ENCODE measurements at places on chromosomes 2 and 18. TPM values are rescaled to one million over a fixed set of nuclear protein-coding genes. Genes with fewer than 3 reads are reported as not detected.

DNA sequence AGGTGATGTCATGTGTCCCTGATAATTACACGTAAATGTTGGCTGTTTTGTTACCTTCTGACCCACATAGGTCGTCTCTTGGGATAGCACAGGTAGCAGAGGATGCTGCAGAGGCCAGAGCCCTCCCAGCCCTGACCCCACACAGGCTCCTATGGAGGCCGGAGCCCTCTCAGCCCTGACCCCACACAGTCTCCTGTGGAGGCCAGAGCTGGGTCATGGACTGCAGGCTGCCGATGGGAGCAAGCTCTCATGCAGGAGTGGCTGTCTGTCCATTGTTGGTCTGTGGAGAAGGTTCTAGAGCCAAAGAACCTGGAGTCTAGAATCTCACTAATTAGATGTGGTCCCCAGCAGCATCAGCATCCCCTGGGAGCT is 155.5 kb downstream of the LDLRAD4 start:
- H3K27me3 ChIP-seq, result no peaks in the 10 kb centered on the region
- no peaks in the 10 kb centered on the region for H3K36me3 ChIP-seq
- no peak overlapping the region for H3K27ac ChIP-seq
- H3K4me3 ChIP-seq, result no peak overlapping the region
- DNase-seq, result peak; percentile 3

- H3K4me1 ChIP-seq, result no peaks in the 10 kb centered on the region
- no peak for DNase-seq
- H3K27ac ChIP-seq, result no peak overlapping the region
- H3K36me3 ChIP-seq, result peaks cover 2% of the 10 kb centered on the region
These were observed 11.6 kb upstream of the RPRD1A start for GRCh38 chr18:36078751-36079529.

DNA sequence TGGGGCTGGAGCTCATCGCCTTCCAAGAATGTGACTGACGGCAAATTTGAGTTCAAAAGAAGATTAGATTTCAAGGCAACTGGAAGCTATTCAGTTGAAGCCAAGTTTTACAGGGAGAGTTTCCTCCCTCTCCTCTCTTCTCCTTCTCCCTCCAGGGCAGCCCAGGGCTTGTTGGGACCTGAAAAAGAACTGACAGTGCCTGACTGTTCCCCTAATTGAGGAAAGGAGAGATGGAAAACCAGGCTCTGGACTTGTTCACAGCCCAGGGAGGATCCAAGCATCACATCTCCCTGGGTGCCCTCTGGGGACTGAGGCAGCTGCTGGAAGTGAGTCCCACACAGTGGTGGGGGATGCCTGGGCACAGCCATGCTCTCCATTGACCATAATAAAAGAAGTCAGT is 88.1 kb downstream of the THNSL2 start:
- no peaks in the 10 kb centered on the region for H3K36me3 ChIP-seq
- no peak overlapping the region for H3K27ac ChIP-seq
- DNase-seq, result no peak

- DNase-seq, result no peak
- no peak overlapping the region for H3K4me3 ChIP-seq
- H3K27me3 ChIP-seq, result no peaks in the 10 kb centered on the region
- H3K27ac ChIP-seq, result no peak overlapping the region
These were observed 311.5 kb upstream of the SYT4 start for GRCh38 chr18:43588838-43589237.

GRCh38 chr2:8722986-8723385 is 41.1 kb downstream of the ID2 start:
- no peaks in the 10 kb centered on the region for H3K27me3 ChIP-seq
- H3K27ac ChIP-seq, result no peak overlapping the region
- DNase-seq, result no peak
- peaks cover 1% of the 10 kb centered on the region for H3K36me3 ChIP-seq

GRCh38 chr18:809985-810642 is 1.9 kb downstream of the YES1 start:
- peak overlapping the region; percentile 91 for H3K4me3 ChIP-seq
- H3K27me3 ChIP-seq, result no peaks in the 10 kb centered on the region
- peaks cover 4% of the 10 kb centered on the region for H3K36me3 ChIP-seq
- no peak overlapping the region for H3K27ac ChIP-seq

DNA sequence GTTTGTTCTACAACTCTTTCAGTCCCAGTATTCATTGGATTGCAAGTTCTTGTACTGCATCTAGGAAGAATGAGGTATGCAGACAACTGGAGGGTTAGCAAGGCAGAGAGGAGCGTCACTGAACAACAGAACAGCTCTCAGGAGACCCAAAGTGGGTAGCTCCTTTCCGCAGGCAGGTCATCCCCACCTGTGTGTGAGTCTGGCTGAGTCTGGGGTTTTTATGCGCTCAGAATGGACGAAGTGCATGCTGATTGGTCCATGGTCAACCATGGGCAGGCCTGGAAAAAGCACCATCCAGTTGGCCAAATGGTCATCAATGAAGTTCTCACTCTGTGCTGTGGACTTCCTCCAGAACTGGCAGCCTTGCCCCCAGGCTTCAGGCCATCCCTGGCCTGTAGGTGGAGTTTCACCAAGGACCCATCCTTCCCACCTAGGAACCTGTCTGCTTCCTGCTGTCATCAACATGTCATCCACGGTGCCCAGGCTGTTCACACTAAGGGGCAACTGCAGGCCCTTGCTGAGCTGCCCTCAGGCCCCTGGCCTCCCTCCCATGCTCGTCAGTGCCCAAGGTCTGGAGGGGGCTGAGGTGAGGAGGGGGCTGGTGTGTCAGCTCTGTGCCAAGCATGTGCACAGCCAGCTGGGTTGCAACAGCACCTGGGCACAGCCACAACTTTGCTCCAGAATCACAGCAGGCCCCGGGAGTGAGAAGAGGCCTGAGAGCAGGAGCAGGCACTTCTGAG is 11.1 kb upstream of the TFCP2L1 start:
- H3K4me3 ChIP-seq, result no peak overlapping the region
- H3K36me3 ChIP-seq, result no peaks in the 10 kb centered on the region
- peaks cover 7% of the 10 kb centered on the region for H3K27me3 ChIP-seq
- H3K27ac ChIP-seq, result no peak overlapping the region
- no peaks in the 10 kb centered on the region for H3K4me1 ChIP-seq
- no peak for DNase-seq

- no peak overlapping the region for H3K4me3 ChIP-seq
- no peak for DNase-seq
- H3K4me1 ChIP-seq, result peaks cover 7% of the 10 kb centered on the region
- no peaks in the 10 kb centered on the region for H3K36me3 ChIP-seq
These were observed 4.2 kb upstream of the CAPN14 start for GRCh38 chr2:31221544-31221943.

DNA sequence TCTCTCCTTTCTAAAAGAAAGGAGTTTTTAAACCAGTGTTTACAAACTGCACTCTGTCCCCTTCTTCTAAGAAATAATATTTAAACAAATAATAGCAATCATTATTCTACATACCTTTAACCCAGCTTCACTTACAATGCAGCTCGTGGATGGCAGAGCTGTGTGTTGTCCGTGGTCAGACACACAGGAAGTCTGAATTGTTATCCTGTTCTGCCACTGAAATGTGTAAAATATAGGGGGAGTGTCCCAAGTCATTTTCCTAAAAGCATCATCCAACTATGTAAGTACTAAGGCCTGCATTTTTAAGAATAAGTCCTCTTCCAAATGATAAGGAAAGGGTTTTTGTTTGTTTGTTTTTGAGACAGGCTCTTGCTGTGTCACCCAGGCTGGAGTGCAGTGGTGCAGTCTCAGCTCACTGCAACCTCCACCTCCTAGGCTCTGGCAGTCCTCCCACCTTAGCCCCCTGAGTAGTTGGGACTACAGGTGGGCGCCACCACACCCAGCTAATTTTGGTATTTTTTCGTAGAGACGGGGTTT is 2.7 kb upstream of the PPP4R1 start:
- no peak overlapping the region for H3K27ac ChIP-seq
- H3K36me3 ChIP-seq, result peaks cover under 1% of the 10 kb centered on the region
- H3K27me3 ChIP-seq, result no peaks in the 10 kb centered on the region
- DNase-seq, result no peak
- peaks cover 24% of the 10 kb centered on the region for H3K4me1 ChIP-seq
- H3K4me3 ChIP-seq, result no peak overlapping the region

DNA sequence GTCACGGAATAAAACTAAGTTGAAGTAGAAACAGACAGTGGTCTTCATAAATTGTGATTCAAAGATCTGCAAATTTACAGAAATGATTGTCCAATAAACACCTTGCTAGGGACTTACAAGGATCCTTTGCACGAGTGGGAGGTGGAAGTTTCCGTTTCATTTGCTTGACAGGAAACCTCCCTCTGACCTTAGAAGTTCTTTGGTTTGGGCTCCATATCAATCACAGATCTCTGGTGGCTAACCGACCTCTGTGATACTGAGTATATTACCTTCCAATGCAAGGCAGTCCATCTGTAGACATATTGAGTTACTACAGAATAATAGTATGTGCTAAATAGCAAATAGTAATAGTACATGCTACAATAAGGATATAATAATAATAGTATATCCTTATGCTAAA is 33.7 kb upstream of the RNF152 start:
- no peaks in the 10 kb centered on the region for H3K27me3 ChIP-seq
- DNase-seq, result peak; percentile 69
- peaks cover 30% of the 10 kb centered on the region for H3K4me1 ChIP-seq
- H3K36me3 ChIP-seq, result peaks cover 1% of the 10 kb centered on the region

DNA sequence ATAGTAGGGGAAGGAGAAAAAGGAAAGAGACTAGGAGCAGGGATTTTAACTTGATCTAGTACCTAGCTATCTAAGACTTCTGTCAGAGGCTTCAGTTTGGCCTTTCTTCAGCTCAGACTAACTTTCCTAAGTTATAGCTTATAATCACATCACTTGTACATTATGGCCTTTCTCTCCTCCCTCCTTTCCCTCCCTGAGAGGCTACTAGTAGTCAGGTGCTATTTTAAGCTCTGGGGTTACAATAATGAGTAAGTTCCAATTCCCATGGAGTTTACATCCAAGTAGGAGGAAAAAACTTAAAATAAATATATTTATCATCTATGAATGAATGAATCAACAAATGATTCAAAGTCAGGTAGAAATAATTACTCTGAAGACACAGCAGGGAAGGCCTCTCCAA is 90.8 kb upstream of the CDKL4 start:
- no peaks in the 10 kb centered on the region for H3K27me3 ChIP-seq
- no peak overlapping the region for H3K4me3 ChIP-seq
- DNase-seq, result no peak
- H3K4me1 ChIP-seq, result no peaks in the 10 kb centered on the region
- H3K36me3 ChIP-seq, result peaks cover 3% of the 10 kb centered on the region
- H3K27ac ChIP-seq, result no peak overlapping the region

GRCh38 chr2:158693476-158693875 is 101.6 kb upstream of the DAPL1 start:
- DNase-seq, result no peak
- no peaks in the 10 kb centered on the region for H3K4me1 ChIP-seq
- peaks cover 15% of the 10 kb centered on the region for H3K27me3 ChIP-seq
- no peaks in the 10 kb centered on the region for H3K36me3 ChIP-seq
- H3K4me3 ChIP-seq, result no peak overlapping the region
- no peak overlapping the region for H3K27ac ChIP-seq

- no peak for DNase-seq
- H3K27me3 ChIP-seq, result no peaks in the 10 kb centered on the region
- H3K27ac ChIP-seq, result peak overlapping the region; percentile 15
- H3K4me3 ChIP-seq, result peak overlapping the region; percentile 82
These were observed 633 bp downstream of the KIAA1328 start for GRCh38 chr18:36829362-36830157.

- H3K36me3 ChIP-seq, result peaks cover 12% of the 10 kb centered on the region
- DNase-seq, result no peak
- H3K4me3 ChIP-seq, result no peak overlapping the region
- H3K27me3 ChIP-seq, result no peaks in the 10 kb centered on the region
These were observed 35.9 kb downstream of the INPP5D start for GRCh38 chr2:233096006-233096405.

GRCh38 chr18:77108001-77108692 is 24.4 kb downstream of the MBP start:
- peak overlapping the region; percentile 19 for H3K27ac ChIP-seq
- peak overlapping the region; percentile 3 for H3K4me3 ChIP-seq
- peaks cover 92% of the 10 kb centered on the region for H3K4me1 ChIP-seq
- peaks cover 41% of the 10 kb centered on the region for H3K36me3 ChIP-seq
- DNase-seq, result peak; percentile 62

Gene AQP4
- total RNA-seq, result not detected

Gene TRABD2A
- 41.7 TPM for total RNA-seq

Gene EHD3
- total RNA-seq, result 0.74 TPM
